ENCODE measurements at places on chromosomes 6 and 20.

DNA sequence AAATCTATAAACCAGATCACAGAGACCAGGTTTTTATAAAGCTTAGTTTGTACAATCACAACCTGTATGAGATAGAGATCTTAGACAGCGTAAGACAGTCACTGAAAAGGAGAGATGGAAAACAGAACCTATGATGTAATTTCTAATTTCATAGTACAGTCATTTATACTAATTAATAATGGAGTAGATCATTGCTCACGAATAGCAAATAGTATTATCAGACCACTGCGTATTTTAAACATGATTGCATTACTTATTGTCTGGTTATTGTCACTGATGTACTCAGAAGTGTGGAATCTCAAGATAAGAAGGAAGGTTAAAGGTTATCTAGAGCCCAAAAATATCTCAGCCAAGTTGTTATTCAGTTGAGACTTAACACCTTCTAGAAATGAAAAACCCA is 115.6 kb downstream of the KHDC1L start:
- no peak for DNase-seq

DNA sequence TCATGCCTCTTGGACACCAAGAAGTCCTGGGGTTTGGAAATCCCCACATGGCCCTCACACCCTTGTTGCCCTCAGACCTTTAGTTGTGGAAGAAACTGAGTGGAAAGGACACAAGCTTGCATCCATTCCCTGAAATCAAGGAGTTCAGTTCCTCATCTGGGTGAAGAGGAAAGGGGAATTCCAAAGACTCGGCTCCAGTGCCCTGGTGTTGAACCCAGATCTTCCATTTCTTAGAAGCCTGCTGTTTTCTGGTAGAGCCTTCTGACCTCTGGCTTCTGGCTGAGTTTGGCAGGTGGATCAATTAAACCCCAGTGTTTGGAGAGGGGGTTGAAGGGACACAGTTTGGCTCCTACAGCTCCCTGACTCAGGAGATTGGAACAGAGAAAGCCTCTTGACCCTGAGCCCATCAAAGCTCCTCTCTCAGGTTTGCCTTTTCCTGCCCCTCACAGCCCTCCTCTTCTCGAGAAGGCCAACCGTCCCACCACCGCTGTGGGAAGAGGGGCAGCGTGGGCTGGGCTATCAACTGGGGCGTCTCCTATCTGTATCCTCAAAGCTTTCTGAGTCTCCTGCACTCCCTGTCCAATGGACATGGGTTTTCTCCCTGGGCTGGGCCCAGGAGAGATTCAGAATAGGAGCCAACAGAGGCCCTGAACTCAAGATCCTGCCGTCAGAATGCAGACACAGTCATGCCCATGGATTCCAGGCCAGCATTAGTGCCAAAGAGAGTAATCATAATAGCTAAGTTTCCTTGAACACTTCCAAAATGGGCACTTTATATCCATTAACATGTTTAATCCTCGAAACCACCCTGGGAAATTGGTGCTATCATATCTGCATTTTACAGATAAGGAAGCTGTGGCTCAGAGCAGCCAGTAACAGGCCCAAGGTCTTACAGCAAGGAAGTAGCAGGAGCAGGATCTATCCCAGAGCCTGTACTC is 146.2 kb downstream of the VEGFA start:
- no peak for DNase-seq

GRCh38 chr20:31355981-31356380 is 12.4 kb upstream of the DEFB118 start:
- no peak for DNase-seq

DNA sequence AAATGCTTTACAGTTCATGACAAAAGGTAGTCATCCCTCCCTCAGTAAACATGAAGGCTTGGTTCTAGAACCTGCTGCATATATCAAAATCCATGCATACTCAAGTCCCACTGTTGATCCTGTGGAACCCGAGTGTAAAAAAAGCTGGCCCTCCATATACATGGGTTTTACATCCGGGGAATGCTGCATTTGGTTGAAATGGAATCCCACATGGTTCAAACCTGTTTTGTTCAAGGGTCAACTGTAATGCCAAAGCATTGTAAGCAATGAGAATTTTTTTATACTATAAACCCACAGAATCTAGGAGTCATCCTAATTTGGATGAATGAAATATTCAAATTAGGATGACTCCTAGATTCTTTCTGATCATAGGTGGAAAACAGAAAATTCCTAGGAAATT is 5.9 kb upstream of the HDAC2 start:
- DNase-seq, result no peak

- DNase-seq, result no peak
These were observed 68.4 kb downstream of the VEGFA start for GRCh38 chr6:43838276-43839036.

DNA sequence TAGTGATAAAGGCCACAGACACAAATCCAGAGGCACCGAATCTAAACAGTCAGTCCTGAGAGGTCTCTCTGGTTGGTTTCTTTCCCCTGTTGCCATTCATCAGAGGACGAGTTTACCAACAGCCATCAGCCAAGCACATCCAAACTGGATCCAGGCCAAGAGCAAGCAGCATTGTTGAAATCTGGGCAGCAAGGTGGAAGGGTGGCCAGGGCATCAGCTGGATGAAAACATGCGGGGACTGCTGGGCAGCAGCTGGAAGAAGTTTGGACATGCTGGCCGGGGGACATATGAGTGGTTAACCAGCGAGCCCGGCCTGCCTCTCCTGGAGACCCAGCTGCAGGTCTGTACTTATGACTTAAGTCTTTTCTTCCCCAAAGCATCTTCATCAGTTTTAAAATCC is at the start of gene SMIM28:
TSS of gene SMIM28 (plus strand) at position 62 of the 400 bp plus-strand sequence. CDS start at position 230, 168 bp downstream.
- no peak for DNase-seq

- no peak for DNase-seq
These were observed 125.7 kb downstream of the MAP3K4 start for GRCh38 chr6:161117308-161117707.
